Omental fat pad (tissue), 4 donors: ENCODE measurements at places on chromosomes 11 and 22. TPM values are rescaled to one million over a fixed set of nuclear protein-coding genes. Genes with fewer than 3 reads are reported as not detected.

- DNase-seq: no peak
Observed at GRCh38 chr11:19938866-19939265, 221.4 kb downstream of the DBX1 start.

The NAA40 gene
- 14.5 TPM for total RNA-seq

The BEST1 gene
- total RNA-seq: 5.8 TPM

The ZNF280B gene
- 0.09 TPM for total RNA-seq

The SEC14L6 gene
- not detected for total RNA-seq

The ALG12 gene
- 12.2 TPM for total RNA-seq

DNA sequence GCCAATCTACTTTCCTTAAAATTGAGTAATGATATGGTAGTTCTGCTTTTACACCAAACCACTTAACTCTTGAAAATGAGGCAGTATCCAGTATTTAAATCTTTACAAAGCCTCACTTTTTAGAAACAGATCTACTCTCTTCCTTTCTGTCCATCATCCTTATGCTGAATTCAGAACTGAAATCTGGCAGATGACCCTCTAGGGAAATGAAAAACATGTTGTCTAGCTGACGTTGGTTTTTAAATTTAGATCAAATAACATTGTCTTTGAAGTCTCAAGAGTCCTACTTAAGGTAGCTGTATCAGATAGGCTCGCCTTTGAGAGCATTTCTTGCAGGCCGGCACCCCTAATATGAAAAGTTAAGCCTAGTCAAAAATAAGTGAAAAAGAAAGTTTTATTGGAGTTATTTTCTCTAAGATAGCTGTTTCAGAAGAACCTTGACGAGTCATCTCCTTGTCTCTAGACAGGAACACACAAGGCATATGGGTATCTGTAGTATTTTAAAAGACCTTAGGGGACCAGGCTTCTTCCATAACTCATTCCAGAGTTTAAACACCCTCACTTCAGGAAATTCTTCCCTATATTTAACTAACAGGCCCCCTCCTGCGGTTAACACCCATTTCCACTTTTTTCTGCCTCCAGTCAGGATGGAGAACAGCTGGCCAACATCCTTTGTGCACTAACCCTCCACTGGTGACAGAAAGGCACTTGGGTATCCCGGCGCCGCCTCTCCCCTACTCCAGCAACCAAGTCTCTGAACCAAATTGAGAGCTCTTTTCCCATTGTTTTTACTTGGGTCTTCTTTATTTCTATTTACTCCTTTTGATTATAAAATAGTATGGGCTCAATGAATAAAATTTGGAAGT is 81.2 kb downstream of the WNT11 start:
- DNase-seq: no peak

GRCh38 chr11:106202935-106203620 is 125.6 kb downstream of the AASDHPPT start:
- DNase-seq: no peak

The GAL gene
- 2.0 TPM for total RNA-seq
